NCI-H1105 treated with DMSO at 0.1 percent for 48 hours (cell line): ENCODE measurements at places on chromosomes 6 and 20.
A peak's percentile ranks its signal among the peaks of the same experiment; 100 is the strongest.

GRCh38 chr20:38825901-38826625, 20.6 kb downstream of the PPP1R16B start:
- peak; percentile 82 for DNase-seq

DNA sequence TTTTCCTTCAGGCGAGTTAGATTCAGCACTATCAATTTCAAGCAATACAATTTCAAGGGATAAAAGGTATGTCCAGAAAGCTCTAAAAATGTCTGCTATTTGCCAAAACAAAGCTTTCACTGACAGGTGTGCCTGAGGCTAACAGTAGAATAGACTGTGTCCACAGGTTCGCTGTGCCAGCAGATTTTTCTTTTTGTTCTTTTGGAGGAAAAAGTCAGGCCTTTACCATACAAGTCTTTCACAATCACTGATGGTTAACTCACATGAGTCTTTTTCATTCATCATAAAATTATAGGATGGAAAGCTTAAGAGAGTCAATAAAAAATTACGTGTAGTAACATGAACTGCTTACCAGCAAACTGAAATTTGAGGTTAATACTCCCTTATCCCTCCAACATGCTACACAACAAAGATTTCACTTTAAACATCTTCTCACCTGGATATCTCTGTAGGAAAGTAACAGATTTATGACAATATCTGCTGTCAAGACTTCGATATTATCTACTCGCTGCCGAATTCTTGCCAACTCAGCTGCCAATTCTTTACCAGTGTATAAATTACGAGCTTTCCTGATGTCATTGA, 95.4 kb downstream of the MAP3K5 start:
- DNase-seq = peak; percentile 86

DNA sequence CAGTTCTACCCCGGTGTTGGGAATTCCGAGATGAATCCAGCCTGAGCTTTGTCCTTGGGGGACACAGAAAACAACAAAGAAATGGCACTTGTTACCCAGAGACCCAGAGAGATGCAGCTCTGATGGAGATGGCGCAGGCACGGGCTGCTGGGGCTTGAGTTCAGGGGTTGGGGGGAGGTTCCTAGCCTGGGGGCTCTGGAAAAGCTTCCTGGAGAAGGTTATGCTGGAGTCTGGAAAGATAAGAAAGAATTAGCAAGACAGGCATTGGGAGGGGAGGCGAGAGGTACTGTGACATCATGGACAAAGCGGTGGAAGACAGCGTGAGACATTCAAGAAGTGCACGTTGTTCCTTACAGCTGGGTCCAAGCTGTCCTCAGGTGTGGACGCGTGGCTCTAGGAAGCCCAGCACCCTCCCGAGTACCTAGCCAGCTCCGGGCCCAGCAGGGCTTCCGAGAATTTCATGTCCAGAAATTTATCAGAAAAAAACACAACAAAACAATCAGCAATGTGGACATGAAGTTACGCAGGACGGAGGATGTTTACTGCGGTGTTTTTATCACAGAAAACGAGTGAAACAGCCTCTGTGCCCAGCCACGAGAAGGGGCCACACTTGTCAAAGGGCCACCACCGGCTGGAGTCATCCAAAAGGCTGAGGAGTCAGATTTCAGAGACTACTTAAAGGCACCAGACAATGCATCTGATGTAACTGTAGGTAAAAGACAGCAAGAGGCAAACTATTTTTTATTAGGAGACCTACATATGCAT, 39.5 kb downstream of the C20orf203 start:
- DNase-seq = no peak

DNA sequence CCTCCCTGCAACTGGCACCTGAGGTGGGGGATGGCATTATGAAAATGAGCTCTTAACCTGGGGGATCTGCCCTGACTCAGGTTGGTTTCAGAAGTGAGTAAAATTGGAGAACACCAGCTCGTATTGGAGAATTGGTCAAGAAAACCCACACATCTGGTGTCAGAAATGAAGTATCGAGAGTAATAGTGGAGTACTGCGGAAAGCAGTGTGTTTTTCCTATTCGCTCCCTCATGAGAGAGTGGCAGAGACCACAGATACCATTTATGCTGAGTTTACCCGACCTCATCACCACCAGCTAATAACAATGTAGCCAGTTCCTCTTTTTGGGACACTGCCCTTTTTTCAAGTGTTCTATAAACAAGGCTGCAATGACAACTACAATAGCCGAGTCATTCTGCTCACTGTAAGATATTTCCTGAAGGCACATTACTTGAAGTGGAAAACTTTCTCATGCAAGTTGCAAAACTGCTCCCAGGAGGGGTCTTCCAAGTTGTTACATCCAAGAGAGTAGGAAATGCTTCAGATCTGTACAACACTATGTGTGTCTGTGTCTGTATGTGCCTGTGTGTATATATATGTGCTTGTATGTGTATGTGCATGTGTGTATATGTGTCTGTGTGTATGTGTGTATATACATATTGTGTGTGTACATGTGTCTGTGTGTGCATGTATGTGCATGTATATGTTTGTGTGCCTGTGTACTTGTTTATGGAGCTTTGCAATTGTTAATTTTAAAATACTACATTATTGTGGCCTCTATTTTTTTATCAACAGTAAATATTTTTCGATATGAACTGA, 106.0 kb upstream of the CST7 start:
- no peak for DNase-seq

GRCh38 chr6:50655848-50656453, 57.4 kb upstream of the TFAP2D start:
- DNase-seq = peak; percentile 30

DNA sequence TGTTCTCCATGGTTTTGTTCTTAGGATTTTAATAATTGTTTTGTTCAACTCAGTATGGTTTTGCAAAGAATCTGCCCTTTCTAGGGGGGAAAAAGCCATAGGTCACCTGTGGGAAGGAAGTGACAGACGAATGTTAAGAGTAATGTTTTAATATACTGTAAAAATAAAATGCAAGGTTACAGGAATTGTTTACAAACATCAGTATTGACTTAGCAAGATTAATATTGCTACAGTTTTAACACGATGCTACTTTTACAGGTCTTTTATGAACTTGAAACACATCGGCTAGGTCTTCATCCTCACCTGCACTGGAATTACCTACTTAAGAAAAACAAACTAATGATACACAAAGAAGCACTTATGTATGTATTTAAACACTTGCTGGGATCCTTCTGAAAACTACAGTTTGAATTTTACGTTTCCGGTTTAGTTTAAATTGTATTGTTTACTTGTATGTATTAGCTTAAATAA, 1.7 kb upstream of the NKX2-4 start:
- no peak for DNase-seq

DNA sequence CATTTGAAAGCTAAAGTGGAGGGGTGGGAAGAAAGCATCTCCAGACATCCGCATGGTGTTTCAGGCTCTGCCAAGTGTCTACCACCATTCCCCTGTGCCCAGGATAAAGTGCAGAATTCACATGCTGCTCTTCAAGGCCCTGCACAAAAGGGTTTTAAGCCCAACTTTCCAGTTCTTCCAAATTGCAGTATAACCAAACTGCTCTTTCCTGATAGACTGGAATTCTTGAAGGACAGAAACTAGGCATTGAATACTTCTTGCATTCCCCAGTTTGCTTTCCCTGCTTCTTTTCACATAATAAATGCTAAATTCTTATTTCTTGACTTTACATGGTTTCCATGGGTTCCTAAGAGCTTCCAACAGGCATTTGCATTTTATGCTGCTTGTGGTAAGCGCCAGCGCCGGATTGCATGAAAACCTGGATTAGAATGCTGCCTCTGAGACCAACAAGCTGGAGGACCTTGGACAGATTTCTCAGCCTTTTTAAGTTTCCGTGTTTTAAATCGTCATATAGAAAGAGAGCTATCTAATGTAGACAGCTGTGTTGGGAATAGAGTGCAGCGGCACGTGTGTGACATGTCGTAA, 7.9 kb downstream of the SOX4 start:
- peak; percentile 56 for DNase-seq

- no peak for DNase-seq
These were observed 528.2 kb downstream of the HDGFL1 start for GRCh38 chr6:23097566-23097965.

DNA sequence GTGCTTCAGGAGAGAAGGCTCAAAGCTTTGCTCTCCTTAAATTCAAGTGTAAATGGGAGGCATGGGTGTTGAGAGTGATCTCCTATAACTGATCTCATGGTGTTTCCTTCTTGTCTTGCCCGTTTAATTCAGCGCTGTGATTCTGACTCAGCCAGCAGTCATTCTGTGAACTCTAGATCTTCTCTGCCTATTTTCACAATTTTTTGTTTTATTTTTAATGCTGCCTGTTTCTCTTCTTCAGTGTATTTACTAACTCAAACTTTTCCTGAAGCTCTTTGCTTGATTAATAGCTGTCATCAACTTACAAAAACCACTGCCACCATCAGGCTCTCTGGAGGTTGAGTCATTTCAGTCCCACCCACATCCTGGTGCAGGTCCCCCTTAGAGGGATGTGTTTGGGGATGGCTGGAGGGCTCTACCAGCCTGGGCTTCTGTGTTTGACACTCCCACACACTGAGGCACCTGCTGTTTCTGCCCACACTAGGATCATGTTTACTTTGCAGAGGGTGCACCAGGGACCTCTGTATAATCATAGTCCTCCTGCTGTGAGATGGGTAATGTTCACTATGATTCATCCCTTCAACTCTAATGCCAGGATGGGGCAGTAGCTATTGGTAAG, 94.0 kb downstream of the SHLD1 start:
- DNase-seq = no peak

GRCh38 chr20:36394340-36394965, 88.3 kb downstream of the DLGAP4 start:
- DNase-seq = no peak

GRCh38 chr6:38792356-38792755, 77.2 kb downstream of the DNAH8 start:
- no peak for DNase-seq

- DNase-seq = no peak
These were observed 61.3 kb upstream of the ZNFX1 start for GRCh38 chr20:49339123-49339522.

GRCh38 chr20:47800623-47801022, 15.3 kb upstream of the SULF2 start:
- no peak for DNase-seq

GRCh38 chr6:28673787-28674671, 148.3 kb downstream of the GPX5 start:
- DNase-seq = peak; percentile 76

- no peak for DNase-seq
These were observed 82.1 kb downstream of the TCP11 start for GRCh38 chr6:35058865-35059522.

- peak; percentile 33 for DNase-seq
These were observed 1.0 kb downstream of the SLC32A1 start for GRCh38 chr20:38725148-38725901.

- DNase-seq = no peak
These were observed 76.5 kb downstream of the NRN1 start for GRCh38 chr6:5930143-5930770.

- peak; percentile 80 for DNase-seq
These were observed at the start of gene TBX18 for GRCh38 chr6:84764332-84765049. Gene TBX18 (minus strand): TSS chr6:84764598. CDS start chr6:84764181, 417 bp downstream.

DNA sequence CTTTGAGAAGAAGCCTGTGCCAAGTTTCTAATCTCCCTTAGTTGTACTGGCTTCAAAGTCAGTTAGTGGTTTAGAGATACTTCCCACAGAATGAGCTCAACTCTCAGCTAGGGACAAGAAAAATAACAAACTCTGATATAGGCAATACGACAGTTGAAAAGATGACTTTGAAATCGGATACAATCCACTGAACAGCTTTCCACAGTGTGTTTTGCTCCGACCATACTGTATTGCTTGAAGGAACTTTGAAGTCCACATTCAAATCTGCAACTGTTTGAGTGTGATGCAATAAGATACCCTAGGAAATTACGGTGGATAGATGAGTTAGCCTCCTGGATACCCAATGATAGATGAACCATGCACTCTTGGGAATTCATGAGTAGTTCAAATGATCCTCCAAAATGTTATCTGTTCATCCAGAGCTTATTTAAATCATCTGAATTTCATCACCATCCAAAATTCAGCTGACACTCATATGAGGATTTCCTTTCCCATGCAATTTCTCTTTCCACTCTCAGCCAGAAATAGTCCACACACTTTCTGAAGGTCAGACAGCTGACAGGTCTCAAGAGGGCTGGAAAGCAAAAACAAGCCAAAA, 443.8 kb downstream of the HAO1 start:
- no peak for DNase-seq

DNA sequence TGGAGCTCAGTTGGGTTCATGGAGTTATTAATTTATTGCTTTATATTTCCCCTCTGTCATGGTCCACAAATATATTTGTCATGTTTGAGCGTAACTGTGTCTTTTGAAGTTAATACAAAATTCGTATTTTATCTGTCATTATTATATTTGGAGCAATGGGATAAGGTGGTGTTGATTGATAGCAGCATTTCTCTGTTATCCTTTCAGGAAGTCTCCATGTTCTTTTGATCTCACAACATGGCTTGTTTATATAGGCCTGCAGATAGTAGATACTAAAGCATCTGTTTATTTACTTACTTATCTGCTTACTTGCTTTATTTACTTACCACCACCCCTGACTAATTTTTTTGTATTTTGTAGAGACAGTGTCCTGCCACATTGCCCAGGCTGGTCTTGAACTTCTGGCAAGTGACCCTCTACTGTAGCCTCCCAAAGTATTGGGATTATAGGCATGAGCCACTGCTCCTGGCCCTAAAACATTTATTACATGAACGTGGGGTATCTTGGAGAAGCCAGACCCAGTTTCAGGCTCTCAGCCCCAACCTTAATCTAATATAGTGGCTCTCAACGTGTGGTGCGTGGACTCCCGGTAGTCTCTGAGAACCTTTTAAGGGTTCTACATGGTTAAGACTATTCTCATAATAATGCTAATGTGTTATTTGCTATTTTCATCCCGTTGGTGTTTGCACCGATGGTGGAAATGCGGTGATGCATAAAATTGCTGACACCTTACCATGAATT, 104.2 kb downstream of the NCOA3 start:
- DNase-seq = no peak

DNA sequence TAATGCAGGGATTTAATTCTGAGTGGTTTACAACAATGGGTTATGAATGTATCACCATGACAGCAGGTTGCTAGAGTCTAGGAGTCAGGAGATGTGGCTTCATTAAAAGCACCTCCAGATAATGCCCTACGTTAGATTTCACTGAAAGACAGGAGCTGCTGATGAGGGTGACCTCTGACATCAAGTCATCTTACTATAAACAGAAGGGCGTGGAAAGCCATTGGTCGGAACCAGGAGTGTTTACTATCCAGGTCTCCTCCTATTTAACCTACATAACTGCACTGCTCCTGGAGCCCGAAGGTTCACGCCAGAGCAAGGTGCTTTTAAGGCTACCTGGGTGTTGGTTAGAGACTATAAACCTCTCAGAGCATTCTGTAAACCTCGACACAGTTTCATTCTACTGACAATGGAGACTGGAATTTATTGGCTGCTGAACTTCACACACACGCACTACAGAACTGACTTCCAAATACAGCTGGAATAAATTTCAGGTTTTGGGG, 128.7 kb downstream of the EYA4 start:
- no peak for DNase-seq
